ENCODE measurements at places on chromosomes 3 and 15.

GRCh38 chr3:188242436-188243123, 88.6 kb downstream of the LPP start:
- no peak overlapping the region for H3K4me3 ChIP-seq
- H3K36me3 ChIP-seq = no peaks in the 10 kb centered on the region
- H3K27ac ChIP-seq = peak overlapping the region; percentile 15
- peaks cover 21% of the 10 kb centered on the region for H3K4me1 ChIP-seq
- H3K27me3 ChIP-seq = no peaks in the 10 kb centered on the region

DNA sequence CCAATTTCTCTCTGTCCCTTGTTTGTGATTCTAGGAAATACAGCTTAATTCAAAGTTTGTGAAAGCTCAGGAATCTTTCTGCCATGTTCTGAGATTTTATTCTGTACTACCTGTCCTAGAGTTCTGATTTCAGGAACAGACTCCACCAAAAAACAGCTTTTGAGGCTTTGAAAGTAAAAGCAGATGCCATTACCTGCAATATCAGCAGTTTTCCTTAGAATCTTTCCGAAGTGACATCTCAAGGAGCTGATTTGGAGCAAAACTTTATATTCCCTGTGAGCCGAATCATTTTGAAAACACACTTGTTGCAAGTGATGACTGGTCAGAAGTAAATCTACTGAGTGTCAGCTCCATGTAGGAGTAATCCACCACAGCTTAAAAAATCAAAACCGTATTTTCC, 59.3 kb upstream of the CCNL1 start:
- no peak overlapping the region for H3K4me3 ChIP-seq
- no peaks in the 10 kb centered on the region for H3K36me3 ChIP-seq
- no peak overlapping the region for H3K27ac ChIP-seq
- H3K27me3 ChIP-seq = no peaks in the 10 kb centered on the region
- H3K4me1 ChIP-seq = no peaks in the 10 kb centered on the region
- no peak for DNase-seq

- H3K4me1 ChIP-seq = no peaks in the 10 kb centered on the region
- H3K27me3 ChIP-seq = no peaks in the 10 kb centered on the region
- H3K27ac ChIP-seq = no peak overlapping the region
- no peak for DNase-seq
- H3K36me3 ChIP-seq = no peaks in the 10 kb centered on the region
- no peak overlapping the region for H3K4me3 ChIP-seq
These were observed 378.5 kb downstream of the DIPK2A start for GRCh38 chr3:144350125-144350524.

GRCh38 chr15:31278061-31278445, 48.6 kb upstream of the KLF13 start:
- peak; percentile 54 for DNase-seq
- no peaks in the 10 kb centered on the region for H3K4me1 ChIP-seq
- no peak overlapping the region for H3K4me3 ChIP-seq
- no peaks in the 10 kb centered on the region for H3K27me3 ChIP-seq

DNA sequence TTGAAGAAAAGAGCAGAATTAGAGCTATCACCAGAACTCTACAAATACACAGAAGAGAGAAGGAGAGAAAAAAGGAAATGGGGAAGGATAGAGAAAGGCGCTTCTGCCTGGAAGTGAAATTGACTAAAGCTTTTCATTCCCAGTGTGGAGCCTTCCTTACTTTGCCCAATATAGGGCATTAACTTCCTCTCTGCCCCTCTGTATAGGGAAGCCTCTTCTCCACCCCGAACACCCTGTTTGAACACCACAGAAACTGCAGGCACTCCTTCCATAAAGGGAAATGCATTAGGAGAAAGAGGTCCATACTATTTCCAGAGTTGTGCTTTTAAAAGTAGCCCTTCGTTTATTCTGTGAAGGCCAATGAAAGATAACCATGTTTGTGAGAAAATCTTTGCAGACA, 248.5 kb downstream of the RAP2B start:
- H3K36me3 ChIP-seq = no peaks in the 10 kb centered on the region
- H3K27me3 ChIP-seq = no peaks in the 10 kb centered on the region
- H3K4me3 ChIP-seq = no peak overlapping the region
- no peak for DNase-seq
- no peak overlapping the region for H3K27ac ChIP-seq
- H3K4me1 ChIP-seq = no peaks in the 10 kb centered on the region

GRCh38 chr15:61112231-61112630, 116.9 kb downstream of the RORA start:
- no peak for DNase-seq
- H3K27ac ChIP-seq = no peak overlapping the region

DNA sequence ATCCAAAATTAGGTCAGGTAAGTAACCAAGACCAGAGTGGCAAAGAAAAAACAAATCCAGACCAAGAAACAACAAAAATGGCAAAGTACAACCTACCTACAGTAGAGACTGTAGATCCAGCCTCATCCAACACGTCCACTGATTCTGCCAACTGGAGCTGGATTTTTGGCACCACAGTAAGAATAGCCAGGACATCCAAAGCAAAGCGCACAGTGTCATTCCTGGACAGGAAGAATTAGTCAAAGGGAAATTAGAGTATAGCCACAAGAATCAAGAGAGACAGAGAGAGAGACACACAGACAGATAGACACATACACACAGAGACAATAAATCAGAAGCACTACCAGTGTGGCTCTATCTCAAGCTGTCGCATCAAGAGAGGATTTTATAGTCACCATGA, 31.1 kb downstream of the RBM15B start:
- H3K4me1 ChIP-seq = no peaks in the 10 kb centered on the region
- no peak for DNase-seq
- H3K36me3 ChIP-seq = peaks cover 64% of the 10 kb centered on the region
- H3K27me3 ChIP-seq = no peaks in the 10 kb centered on the region
- H3K27ac ChIP-seq = no peak overlapping the region
- no peak overlapping the region for H3K4me3 ChIP-seq

- no peaks in the 10 kb centered on the region for H3K27me3 ChIP-seq
- H3K4me1 ChIP-seq = peaks cover 45% of the 10 kb centered on the region
- DNase-seq = peak; percentile 77
- no peak overlapping the region for H3K4me3 ChIP-seq
- H3K36me3 ChIP-seq = no peaks in the 10 kb centered on the region
- peak overlapping the region; percentile 80 for H3K27ac ChIP-seq
These were observed 132.9 kb downstream of the TPRG1 start for GRCh38 chr3:189304465-189305351.

DNA sequence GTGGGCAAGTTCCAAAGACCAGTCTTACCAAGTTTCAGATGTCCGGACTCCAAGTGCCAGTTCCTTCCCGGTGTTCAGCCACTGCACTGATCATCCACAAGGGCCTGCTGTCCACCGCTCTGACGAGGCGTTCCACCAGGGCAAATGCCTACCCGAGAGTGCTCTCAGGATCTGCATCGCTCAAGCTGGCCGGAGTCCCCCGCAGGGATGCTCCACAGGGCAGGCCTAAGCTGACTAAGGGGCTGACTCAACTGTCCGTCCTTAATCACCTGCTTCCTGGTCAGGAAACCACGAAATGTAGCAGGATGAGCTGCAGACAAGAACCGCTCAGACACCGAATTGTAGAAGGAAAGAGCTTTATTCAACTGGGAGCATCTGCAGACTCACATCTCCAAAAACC, 341.6 kb downstream of the KCNH8 start:
- no peaks in the 10 kb centered on the region for H3K4me1 ChIP-seq
- no peak overlapping the region for H3K27ac ChIP-seq
- no peaks in the 10 kb centered on the region for H3K36me3 ChIP-seq
- H3K4me3 ChIP-seq = no peak overlapping the region
- no peak for DNase-seq
- H3K27me3 ChIP-seq = no peaks in the 10 kb centered on the region

DNA sequence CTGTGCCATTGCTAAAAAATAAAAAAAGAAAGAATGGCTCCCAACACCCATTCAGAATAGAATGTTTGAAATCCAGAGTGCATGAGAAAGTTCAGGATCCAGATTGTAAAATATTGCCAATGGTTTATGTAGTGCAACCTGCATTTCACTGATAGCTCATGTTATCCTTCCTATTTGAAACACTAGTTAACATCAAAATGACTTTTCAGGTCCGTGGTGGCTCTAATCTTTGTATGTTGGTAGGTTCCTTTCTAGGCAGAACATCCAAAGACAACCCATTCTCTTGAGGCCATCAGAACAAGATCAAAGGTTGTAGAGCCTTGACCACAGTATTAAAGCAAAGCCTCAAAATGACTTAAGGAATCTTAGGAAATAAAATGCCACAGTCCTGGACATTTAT, 51.0 kb downstream of the PLCL2 start:
- peaks cover 7% of the 10 kb centered on the region for H3K27me3 ChIP-seq
- no peak overlapping the region for H3K27ac ChIP-seq
- no peak for DNase-seq
- no peaks in the 10 kb centered on the region for H3K4me1 ChIP-seq
